BJ (cell line): ENCODE measurements at places on chromosomes 12 and 14.

GRCh38 chr12:56781726-56782125 lies 18.6 kb downstream of the HSD17B6 start:
- no peak for DNase-seq

DNA sequence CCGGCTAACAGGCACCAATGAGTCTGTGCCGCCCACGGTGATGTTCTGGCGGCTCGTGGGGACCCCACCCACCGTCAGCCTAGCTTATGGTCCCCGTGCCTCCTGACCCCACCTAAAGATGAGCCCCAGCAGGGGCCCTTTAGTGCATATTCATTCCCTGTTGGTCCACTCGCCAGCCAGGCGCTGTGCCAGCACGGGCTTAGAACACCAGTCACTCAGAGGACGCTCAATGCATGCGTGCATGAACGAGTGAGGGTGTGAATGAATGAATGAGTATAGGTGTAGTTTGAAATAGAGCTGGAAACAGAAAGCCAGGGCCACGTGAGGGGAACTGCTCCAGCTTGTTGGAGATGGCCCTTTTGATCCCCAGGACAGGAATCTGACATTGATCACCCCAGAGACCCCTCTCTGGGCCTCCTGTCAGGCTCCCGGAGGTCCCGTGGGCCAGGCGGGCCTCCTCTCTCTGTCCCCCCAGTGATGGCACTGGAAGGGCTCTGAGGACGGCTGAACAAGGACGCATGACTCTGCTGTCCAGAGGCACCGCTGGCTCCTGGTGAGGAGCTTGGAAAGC lies 193.9 kb upstream of the C14orf180 start:
- DNase-seq: no peak

GRCh38 chr12:15629108-15629507 lies 160.1 kb downstream of the EPS8 start:
- peak; percentile 92 for DNase-seq

DNA sequence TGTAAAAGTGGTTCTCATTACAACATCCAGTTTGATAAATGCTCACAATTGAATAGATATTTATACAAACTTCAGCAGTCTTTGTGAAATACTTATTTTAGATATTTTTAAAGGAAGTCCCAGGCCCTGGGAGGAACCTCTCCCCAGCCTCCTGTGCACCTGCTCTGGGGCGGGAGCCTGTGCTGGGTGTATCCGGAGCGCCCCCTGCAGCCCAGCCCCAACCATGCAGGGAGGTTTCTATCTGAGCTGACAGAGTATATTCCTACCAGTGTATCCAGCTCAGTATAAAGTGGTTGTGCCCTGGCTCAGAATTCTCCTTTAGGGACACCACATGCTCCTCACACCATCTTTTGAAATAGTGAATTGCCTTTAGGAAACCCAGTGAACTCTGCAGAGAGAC lies 851.8 kb downstream of the TMEM121 start:
- DNase-seq: no peak

GRCh38 chr12:10197879-10198278 lies 14.8 kb upstream of the GABARAPL1 start:
- DNase-seq: no peak

- no peak for DNase-seq
These were observed 14.0 kb downstream of the NPC2 start for GRCh38 chr14:74478996-74479635.

DNA sequence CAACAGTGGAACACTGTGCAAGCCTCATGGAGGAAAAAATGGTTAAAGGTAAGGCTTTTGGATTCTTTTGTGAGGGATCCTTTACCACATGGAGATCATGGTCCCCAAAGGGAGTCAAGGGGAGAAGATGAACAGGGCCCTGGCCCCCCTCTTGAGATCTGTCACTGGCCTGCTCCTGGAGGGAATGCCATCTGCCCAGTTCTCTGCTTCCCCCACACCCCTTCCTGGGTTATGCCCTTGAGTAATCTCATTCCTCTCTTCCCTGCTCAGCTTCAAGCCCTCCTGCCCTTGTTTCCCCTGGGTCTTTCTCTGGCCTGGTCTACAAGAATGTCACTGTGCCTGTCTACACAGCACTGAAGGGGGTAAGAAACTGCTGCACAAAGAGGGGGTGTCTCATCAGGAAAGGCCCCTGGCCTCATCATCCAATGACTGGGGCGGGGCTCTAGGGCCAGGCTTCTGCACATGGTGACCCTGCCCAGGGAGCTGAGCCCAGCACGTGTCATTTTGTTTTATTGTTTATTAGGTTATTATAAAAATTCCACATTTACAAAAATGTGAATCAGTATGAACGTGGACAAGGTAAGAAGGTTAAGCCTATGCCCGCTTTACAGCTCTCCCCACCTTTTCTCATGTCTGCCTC lies 30.3 kb downstream of the PIGH start:
- DNase-seq: no peak

DNA sequence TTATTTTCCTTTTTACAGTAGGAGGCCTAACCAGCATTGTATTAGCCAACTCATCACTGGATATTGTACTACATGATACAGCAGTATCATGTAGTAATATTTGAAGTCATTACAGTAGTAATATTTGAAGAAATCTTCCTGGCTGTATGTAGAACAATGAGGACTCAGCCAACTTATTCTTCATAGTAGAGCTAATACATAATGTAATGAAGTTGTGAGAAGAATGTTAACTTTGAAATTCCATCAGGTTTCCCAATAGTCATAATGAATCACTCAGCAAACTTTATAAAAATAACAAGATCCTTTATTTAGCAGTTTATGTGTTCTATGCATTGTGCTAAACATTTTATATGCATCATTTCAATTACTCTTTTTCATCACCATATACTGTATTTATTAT lies 61.8 kb downstream of the LRRK2 start:
- DNase-seq: no peak

- no peak for DNase-seq
These were observed 4.2 kb upstream of the CDC42BPB start for GRCh38 chr14:103061482-103061976.

DNA sequence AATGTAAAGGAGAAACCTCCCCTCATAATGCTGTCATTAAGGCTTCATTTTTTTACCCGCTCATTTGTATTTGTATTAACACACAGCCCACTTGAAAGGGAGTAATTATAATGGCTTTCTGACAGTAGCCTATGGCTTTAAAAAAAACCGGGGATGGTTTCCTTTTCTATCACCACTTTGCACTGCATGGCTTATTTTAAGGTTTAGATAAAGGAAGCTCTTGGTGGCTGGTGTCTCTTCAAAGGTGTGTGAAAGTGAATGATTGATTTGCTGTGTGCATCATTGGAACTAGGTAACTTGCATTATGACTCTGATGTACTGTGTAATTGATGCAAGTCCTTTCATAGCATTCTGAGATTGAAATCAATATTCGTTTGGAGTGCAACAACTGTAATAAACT lies 80.7 kb downstream of the NPAS3 start:
- no peak for DNase-seq

GRCh38 chr12:116759783-116760621 lies 21.9 kb downstream of the RNFT2 start:
- no peak for DNase-seq

DNA sequence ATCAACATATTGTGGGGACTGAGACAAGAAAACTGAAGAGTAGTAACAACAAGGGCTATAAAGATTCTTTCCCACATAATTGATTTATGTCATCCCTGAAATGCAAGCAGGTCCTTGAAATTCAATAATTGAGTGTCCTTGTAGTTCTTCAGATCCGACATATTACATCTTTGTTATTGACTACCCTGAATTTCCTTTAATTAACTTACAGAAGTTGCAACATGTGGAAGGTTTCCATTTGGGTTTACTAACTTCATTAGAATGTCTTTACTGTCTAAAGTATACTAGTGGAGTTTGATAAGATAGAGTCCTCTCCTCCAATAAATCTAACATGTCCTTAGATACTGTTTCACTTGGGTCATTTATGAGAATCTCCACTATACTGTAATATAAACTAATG lies 951.8 kb downstream of the SLC6A15 start:
- DNase-seq: no peak

DNA sequence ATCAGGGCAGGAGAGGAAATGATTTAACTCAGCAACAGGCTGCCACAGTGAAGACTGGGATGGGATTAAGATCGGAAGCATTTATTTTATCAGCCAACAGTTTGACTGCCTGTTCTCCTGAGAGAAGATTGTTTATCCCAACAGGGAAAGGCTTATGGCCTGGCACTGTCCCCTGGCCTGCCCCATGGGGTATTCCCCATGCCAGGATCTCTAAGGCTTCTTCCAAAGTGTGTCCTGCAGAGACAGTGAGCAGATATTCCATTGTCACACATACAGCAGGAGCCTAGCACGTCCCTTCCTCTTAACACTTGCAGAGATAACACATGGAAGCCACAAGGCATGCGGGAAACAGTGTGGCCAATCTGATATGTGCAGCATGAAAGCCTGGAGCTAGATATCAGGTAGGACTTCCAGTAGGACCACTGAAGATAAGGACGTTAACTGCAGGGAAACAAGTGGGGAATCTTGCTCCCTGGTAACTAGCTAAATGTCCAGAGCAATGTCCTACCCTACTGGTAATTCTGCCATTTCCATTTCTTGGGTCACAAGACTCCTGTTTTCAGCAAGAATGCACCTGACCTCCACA lies 48.2 kb downstream of the IQSEC3 start:
- DNase-seq: no peak

DNA sequence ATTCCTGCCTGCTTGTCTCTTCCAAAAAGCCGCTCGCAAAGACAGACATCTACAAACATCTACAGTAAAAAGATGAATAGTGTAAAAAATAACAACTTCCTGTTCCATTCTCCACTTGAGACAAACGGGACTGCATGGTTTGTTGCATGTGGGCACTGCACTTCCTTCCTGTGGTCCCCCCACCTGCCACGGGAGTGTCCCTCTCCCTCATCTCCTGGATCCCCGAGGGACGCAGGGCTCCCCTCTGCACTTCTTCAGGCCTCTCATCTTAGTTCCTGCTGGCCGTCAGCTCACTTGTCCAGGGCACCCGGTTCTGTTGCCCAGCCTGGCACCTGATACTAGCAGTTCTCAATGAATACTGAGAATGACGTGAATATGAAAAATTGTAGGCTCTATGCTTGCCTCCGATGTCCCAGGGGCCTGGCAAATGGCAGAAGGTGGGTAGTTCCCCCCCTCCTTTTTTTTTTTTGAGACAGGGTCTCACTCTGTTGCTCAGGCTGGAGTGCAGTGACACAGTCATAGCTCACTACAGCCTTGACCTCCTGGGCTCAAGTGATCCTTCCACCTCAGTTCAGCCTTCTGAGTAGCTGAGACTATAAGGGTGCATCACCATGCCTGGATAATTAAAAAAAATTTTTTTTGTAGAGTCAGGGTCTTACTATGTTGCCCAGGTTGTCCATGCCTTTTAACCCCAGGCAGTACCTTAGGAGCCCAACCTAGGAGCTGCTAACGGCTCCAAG lies 3.5 kb upstream of the KLC1 start:
- no peak for DNase-seq

GRCh38 chr12:51345681-51346080 lies 798 bp downstream of the CELA1 start:
- no peak for DNase-seq

GRCh38 chr12:6062757-6063735 lies 61.4 kb downstream of the VWF start:
- DNase-seq: no peak

DNA sequence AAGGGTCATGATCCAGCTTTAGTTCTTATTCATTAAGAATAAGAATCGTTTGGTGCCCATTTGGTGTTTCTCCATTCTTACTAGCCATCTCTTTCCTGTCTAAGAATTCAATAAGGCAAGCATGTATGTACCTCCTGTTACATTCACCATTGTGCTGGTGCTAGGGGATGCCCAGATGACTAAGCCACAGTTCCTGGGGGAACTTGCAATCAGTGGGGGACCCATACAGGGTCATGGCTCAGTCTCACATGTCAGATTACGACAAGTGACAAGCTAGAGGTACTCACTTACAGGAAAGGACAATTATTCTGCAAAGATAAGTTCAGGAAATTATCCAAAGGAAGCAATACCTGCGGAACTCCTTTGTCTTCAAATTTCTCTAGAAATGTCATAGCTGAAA lies 125.4 kb downstream of the STXBP6 start:
- no peak for DNase-seq

DNA sequence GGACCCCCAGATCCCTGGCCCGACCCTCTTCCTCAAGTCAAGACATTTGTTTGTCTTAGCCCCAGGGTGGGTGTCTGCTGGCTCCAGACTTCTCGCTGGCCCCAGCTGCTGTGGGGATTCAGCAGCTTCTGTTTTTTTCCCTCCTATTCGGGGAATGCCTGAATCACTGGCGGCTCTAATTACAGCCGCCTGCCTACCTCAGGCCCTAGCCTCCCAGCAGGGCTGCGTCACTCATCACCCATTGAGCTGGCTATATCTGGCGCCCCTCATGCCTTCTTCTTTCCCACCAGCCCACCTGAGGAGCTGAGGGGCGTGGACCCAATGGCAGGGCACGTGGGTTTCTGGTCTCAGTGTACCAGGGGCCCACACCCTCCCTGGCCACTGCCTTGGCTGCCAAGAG lies 10.1 kb downstream of the KRT80 start:
- no peak for DNase-seq

GRCh38 chr12:131598717-131599116 lies 112.2 kb upstream of the SFSWAP start:
- no peak for DNase-seq

DNA sequence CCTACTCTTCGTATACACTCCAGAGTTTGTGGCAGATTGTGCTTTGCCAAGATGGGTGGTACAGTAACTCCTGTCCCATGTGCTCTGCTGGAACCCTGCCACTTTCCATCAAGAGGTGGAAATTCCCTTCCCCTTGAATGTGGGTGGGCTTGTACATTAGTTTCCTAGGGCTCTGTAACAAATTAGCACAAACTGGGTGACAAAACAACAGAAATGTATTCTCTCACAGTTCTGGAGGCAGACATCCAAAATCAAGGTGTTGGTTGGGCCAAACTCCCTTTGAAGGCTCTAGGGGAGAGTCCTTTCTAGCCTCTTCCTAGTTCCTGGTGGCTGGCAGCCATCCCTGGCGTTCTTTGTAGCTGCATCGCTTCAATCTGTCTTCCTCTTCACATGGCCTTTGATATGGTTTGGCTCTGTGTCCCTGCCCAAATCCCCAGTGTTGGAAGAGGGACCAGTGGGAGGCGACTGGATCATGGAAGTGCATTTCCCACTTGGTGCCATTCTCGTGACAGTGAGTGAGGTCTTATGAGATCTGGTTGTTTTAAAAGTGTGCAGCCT lies 117.5 kb downstream of the VRK1 start:
- DNase-seq: no peak

GRCh38 chr12:64681200-64682052 lies 71.1 kb downstream of the RASSF3 start:
- no peak for DNase-seq

DNA sequence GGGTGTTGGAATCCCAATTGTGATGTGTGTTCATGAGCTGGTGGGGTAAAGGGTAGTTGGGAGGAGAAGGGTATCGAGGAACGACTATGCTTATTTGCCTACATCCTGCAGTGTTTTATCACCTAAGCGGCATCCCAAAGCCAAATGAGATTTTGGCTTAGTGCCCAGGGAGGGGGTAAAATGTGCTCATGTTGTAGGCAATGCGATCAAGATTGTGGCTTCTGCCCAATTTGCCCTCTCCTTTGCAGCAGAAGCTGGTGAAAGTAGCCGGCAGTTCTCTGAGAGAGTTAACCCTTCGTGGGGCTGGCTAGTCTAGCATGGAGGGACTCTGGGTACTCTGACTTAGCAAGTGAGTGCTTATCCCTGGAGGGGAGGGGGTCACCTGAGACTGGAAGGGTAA lies 753 bp downstream of the RPH3A start:
- no peak for DNase-seq

GRCh38 chr12:93766796-93767523 lies 89.8 kb downstream of the CRADD start:
- DNase-seq: no peak
